ENCODE measurements at places on chromosomes 11 and 22.

DNA sequence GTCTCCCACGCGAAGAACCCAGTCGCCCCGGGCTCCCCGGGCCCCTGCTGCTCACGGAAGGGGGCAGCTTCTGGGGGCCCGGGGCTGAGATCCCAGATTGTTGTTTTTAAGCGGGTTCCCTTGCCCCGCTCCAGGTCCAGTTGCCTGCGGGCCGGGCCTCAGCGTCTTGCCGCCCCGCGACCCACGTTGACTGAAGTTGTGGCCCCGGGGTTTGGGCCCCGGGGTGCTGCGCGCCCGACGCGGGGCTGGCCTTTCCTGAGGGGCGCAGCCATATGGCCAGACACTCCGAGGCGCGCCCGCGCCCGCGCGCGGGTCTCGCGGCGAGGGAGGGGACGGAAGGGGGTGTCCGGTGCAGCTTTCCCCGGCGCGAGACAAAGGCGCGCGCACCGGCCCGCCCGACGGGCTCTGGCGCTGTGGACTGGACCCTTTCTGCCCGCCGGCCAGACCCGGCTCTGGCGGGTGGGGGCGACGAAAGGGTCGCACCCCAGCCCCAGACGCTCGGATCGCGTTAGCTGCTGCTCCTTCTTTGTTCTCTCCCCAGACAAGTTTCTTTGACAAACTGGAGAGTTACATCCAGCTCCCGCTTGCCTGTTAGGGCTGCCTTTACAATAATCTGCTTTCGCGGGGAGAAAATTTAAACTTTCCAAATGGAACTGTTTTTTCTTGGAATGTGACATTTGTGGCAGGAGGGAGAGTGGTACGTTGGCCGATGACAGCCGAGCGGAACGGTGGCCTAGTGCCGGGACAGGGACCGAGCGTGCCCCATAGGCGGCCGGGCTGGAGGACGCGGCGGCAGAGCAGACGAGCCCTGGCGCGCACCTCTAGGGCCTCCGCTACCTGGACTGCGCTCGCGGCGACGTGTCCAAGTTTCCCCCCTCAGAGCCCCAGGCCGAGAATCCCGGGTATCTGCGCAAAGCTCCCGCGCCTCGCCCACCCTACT, 716 bp downstream of the AMOTL1 start:
- DNase-seq: no peak

- no peak for DNase-seq
Measured at GRCh38 chr11:14500181-14500651, 605 bp upstream of the COPB1 start.

GRCh38 chr11:68211546-68211945, 1.6 kb downstream of the KMT5B start:
- DNase-seq: no peak

DNA sequence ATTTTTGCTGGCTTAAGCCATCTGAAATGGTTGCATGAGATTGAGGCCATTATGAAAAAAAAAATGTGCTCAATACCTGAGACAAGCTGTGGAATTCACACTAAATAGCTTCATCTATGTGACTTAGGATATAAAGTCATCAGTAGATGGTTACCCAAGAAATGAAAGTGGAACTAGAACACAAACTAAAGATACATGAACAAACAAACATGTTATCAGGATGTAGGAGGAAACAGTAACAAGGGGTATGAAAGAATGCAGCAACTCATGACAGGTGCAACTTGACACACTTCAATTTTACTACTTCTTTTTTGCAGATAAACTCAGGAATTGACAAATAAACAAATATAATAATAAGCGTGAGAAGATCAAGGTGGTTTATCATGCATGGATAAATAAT, 155.0 kb downstream of the WT1 start:
- DNase-seq: no peak

DNA sequence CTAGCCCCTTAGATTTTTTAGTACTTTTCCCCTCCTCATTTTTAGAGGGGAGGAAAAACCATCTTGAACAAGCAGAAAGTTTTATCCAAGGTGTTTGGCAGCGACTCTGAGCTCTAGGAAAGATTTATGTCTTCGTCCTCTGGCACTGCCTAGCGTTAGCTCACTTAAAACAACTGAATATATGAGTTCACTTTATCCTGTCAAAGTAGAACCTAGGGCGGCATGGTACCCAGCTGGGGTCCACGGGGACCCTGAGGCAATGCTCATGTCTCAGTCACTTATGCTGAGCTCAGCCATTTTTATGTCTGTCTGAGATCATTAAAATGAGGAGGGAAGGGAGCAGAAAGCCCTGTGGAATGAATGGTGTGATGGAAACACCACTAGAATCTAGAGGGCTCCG, 14.2 kb upstream of the VSIG10L2 start:
- no peak for DNase-seq

DNA sequence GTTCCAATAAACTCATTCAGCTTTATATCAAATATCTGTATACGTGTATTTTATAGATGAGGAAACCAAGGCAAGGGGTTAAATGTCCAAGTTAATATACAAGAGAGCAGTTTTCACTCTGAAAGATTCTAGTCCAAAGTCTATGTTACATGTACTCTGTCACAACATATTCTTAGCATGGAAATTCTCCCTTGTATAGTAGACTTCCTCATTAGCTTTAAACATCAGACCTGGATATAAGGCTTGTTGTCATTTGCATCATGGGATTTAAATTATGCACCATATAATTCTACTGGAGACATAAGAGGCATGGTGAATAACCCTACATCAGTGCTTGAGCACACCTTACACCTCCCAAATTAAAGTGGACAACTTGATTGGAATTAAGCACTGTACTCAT, 681.9 kb upstream of the CCDC179 start:
- DNase-seq: no peak

GRCh38 chr11:94557992-94558391, 9.2 kb upstream of the PIWIL4 start:
- no peak for DNase-seq

GRCh38 chr11:11555208-11555607, 66.6 kb downstream of the GALNT18 start:
- DNase-seq: no peak

DNA sequence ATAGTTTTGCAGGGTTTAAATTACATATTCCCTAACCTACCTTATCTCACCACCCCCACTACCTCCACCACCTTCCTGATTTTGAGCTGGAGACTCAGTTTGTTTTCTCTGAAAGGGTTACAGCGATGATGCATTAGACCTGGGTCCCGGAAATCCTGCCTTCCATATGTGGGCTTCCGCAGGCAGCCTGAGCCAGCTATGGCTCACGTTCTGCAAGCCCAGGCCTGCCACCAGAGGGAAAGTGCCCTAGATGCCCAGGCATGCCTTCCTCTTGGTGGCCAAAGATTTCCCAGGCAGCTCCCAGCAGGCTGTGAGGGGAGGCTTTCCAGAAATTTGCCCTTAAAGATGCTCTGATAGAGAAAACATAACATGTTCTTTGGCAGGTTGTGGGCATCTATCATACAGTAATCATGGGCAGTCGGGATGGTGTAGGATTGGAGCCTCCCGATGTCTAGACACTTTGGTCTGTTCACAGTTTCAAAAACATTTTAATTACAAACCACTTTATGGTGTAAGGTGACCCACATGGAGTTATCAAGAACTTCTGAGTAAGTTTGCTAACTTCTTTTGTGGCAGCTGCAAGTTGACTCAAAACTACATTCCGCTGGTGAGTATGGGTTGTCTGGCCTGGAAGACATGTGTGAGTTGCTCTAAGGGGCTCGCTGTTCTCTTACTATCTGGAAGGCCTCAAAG, 79.3 kb downstream of the MICAL2 start:
- no peak for DNase-seq

- DNase-seq: no peak
Measured at GRCh38 chr11:93081694-93082093, 112.2 kb downstream of the MTNR1B start.

DNA sequence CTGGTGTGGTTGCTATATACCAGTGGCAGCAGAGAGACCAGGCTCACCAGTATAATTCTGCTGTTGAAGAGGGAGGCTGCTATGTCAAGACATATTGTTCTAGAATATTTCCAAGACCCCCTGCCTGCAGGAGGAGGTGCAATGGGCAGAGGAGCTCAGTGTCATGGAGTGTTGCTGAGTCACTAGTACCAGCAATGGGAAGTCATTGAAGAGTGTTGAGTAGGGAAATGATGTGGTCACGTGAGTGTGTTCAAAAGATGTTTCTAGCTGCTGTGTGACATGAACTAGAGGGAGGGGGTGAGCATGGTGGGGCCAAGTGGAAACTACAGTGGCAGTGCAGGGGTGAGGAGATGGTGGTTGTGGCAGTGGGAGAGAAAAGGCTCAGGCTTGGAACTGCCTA, 76.3 kb upstream of the BIRC3 start:
- DNase-seq: no peak

DNA sequence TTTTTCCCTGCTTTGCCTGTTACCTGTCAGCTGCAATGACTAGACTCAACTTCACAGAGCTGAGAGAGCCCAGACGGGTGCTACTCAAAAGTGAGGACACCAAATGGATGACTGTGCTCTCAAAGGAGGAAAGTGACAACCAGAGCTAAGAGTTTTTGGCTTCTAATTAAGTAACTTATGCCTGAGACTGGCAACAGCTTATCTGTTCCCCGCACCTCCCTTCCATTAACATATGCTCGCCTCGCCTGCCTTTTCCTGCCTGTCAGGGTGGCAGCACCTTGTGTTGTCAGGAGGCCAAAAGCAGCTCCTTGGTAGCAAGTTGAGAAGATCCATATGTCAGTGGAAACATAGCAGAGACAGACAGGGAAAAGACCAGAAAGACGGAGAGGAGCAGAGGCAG, 573.9 kb upstream of the KIRREL3 start:
- DNase-seq: no peak

GRCh38 chr11:5279471-5280090, 9.8 kb upstream of the HBE1 start:
- no peak for DNase-seq

- DNase-seq: no peak
Measured at GRCh38 chr22:26164174-26164573, 5.1 kb upstream of the SEZ6L start.

- DNase-seq: no peak
Measured at GRCh38 chr11:43688394-43688793, 7.9 kb downstream of the HSD17B12 start.

DNA sequence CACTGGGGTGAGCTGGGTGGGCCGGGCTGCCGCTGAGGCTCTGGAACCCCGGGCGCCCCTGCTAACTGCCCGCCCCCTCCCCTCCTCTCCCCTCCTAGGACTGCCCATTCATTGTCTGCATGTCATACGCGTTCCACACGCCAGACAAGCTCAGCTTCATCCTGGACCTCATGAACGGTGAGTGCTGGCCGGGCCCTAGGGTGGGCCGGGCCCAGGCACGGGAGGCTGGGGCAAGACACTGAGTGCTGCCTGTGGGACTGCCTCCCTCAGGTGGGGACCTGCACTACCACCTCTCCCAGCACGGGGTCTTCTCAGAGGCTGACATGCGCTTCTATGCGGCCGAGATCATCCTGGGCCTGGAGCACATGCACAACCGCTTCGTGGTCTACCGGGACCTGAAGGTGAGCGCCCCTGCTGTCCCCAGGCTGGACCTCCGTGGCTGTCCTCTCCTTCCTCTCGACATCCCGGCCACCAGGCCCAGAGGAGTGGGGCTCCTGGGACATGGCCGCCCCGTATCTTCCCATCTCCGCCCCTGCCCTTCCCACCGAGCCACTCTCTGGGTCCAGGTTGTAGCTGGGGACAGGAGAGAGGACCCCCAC, 7.5 kb upstream of the ANKRD13D start:
- DNase-seq: no peak

Measured in fibroblast of skin of left quadriceps (primary cell).